HS-5 (cell line): ENCODE measurements at places on chromosomes 11 and 22.
A peak's percentile ranks its signal among the peaks of the same experiment; 100 is the strongest.

DNA sequence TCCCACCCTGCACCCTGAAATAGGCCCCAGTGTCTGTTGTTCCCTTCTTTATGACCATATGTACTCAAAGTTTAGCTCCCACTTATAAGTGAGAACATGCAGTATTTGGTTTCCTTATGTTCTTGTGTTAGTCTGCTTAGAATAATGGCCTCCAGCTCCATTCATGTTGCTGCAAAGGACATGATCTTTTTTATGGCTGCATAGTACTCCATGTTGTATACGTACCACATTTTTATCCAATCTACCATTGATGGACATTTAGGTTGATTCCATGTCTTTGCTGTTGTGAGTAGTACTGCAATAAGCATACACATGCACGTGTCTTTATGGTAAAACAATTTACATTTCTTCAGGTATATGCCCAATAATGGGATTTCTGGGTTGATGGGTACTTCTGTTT lies 59.4 kb upstream of the ANGPTL5 start:
- DNase-seq: no peak

DNA sequence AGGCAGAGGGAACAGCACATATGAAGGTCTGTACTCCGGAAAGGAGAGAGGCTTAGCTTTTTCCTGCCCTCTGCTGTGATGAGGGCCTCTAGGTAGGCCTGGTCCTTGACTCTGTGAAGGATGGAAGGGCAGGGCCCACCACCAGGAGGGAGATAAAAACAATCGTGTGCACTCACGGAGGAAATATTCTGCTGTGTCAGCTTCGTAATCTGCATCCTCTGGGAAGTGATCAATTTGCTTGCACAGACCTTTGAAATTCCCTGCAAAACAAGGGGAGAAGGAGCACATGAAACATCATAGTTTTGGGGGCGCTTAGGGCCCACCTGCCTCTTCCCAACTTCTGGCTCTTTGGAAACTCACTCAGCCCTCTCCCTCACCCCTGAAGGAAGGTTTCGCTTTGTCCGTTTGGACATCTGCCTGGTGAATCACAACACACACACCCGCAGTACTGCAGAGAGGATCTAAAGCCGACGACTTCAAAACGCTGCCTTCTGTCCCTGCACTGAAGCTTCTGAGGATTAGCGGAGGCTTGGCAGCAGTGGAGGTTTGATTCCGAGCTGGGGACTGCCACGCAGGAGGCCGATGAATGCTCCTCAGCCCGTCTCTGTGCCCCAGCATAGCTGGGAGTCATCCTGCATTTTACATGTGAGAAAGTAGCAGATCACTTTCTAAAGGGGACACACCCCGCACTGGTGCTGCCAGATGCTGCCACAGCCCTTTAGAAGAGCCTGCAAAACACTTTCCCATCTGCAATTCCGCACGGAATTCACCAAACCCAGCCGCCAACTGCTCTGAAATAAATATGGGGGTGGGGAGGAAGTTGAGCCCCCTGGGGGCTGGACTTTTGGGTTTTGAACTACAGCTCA lies 58.6 kb upstream of the EIF3D start:
- DNase-seq: peak; percentile 29

- no peak for DNase-seq
These were observed 47.2 kb downstream of the CHRDL2 start for GRCh38 chr11:74683941-74684481.

GRCh38 chr22:31630331-31631329 lies 31.4 kb downstream of the PISD start:
- peak; percentile 44 for DNase-seq

DNA sequence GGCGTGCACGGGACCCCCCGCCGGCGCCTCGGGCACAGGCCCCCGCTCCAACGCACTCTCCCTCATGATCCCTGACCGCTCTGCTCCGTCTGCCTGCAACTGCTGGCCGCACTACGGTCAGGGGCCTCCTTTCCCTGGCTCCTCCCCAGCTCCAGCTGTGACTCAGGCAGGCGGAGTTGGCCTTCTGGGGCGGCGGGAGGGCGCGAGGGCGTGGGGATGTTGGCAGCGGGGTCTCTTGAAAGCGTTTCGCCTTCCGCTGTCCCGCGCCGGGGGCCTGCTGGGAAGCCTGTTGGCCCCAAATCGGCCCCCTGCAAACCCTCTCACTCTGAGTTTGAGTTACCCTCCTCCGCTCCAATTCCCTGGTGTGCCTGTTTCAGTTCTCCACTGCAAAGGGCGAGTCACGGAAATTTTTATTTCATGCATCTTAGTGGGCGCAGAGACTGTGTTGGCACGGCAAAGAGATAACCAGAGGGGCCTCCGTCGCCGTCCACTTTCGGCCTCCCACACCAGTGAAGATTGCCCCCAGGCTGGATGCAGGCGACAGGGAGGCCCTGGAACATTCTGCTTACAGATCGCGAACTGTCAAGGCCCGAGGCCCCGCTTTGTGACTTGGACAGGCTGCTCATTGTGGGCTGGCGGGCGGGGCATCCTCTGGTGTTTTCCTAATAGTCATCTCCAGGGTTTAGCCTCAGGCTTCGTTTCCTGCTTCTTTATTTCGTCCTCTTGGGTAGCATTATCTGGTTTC lies at the start of gene CAVIN3:
Gene CAVIN3, minus strand, starts transcription at position 91 of the 745 bp plus-strand sequence. Its CDS starts 25 bp downstream, at position 66.
- DNase-seq: peak; percentile 67

DNA sequence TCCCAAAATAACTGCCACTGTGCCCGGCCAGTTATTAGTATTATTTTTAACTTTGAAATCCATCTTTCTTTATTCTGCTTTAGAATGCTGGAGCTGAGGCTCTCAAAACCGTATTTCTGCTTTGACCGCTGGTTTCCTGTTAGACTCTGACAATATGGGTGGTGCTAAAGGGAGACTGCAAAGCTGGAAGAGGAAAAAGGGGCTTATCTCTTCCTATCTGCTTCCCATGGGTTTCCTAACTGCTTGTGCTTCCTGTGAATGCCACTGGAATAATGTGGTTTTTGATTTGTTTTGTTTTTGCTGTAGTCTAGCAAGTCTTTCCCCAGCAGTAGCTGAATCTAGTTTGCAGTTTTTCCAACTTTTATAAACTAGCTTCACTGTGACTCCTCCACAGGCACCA lies 43.6 kb downstream of the XRRA1 start:
- DNase-seq: no peak

DNA sequence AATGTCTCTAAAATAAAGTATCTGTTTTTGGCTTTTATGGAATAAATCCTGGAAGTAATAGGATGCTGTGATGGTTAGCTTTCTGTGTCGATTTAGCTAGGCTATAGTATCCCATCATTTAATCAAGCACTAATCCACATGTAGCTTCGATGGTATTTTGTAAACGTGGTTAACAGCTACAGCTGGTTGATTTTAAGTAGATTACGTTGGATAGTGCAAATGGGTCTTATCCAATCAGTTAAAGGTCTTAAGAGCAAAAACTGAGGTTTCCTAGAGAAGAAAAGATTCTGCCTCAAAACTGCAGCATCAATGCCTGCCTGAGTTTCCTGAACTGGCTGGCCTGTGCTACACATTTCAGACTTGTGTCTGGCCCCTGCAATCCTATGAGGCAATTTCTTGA lies 314.2 kb upstream of the SORL1-AS1 start:
- no peak for DNase-seq
